K562 (cell line): ENCODE measurements at places on chromosomes 2 and 18. TPM values are rescaled to one million over a fixed set of nuclear protein-coding genes. Genes with fewer than 3 reads are reported as not detected.
A peak's percentile ranks its signal among the peaks of the same experiment; 100 is the strongest.

GRCh38 chr18:11767935-11768334 lies 78.9 kb downstream of the GNAL start:
- DNase-seq, result no peak

- DNase-seq, result peak; percentile 51
These were observed 109.7 kb upstream of the SP3 start for GRCh38 chr2:174074831-174075230.

DNA sequence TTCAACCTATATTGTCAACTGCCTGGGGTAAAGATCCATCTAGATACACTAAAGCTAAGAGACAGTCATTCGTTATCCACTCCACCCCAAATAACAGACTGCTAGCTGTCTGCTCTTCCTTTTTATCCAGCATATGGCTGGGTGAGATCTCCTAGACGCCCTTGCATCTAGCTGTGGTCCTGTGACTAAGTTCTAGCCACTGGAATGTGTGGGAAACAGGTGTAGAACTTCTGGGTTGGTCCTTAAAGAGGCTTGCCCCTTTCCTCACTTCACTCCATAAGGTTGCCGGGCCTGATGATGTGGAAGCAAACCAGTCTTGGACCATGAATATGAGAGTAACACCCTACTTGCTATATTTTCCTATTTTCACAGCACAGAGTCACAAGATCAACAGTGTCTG lies 3.2 kb downstream of the COA5 start:
- no peak for DNase-seq

GRCh38 chr2:237711458-237712150 lies 84.2 kb downstream of the LRRFIP1 start:
- no peak for DNase-seq

- DNase-seq, result no peak
These were observed at the start of gene SULT1C2 for GRCh38 chr2:108288534-108289106. Gene SULT1C2 (plus strand): TSS chr2:108288895. CDS start chr2:108293668, 4,773 bp downstream.

DNA sequence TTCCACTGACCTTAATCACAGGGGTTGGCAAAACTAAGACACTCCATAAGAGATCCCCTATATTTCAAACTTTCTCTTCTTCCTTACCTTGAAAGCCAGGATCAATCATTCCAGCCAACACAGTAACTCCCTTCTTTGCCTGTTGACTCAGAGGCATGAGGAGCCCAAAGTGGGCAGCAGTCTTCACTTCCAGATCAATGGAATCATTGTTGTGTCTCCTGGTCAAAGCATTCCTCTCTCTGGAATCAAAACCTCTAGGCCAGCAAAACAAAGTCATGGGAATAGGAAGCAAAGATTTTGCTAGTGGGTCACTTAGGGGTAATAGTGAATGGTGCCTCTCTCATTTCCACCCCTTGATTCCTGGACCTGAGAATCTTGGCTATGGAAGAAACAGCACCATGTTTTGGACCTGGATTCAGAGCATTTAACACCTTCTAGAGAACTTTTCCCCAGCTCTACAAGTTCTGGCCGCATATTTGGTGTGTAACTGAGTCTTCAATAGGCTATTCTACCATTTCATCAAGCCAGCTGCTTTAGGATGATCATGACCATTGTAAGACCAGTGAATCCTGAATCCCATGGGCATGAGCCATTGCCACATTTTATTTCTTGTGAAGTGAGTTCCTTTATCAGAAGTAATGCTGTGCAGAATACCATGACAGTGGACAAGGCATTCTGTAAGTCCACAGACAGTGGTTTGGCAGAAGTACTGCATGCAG lies 65.7 kb upstream of the SERPINE2 start:
- DNase-seq, result no peak

DNA sequence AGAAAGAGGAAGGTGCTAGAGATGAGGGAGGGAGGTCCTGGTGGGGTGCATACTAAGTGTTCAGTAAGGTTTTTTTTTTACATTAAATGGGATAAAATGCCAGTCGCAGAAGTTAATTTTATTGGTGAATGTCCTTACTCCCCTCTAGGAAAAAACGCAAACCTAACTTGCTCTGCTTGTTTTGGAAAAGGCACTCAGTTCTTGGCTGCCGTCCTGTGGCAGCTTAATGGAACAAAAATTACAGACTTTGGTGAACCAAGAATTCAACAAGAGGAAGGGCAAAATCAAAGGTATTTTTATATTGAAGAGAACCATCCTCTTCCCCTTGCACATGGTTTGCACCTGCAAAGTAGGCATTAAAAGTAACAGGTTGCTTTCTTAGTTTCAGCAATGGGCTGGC lies 12.7 kb upstream of the IL18R1 start:
- no peak for DNase-seq

DNA sequence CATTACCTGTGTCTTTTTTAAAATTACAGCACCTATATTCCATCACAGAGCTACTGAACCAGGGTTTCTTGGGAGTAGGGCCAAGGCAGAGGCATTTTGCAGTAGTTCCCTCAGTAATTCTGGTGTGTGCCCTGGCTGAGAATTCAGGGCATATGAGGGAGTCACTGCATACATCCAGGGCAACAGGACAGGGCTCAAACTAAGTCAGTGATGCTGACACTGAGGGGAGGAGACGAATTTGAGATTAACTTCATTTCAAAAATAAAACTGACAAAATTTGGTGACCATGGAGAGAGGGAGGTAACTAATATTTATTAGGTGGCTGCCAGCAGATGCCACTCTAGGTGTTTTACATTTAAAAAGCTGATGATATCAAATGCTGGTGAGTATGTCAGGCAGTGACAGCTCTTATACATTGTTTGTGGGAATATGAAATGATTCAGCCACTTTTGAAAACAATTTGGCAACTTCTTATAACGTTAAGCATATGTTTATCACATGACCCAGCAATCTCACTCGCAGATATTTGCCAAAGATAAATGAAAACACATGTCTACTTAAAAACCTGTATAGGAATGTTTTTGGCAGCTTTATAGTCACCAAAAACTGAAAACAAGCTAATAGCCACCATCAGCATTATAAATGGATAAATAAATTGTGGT lies 20.3 kb downstream of the STRADB start:
- DNase-seq, result no peak

GRCh38 chr2:155054712-155055111 lies 356.2 kb downstream of the KCNJ3 start:
- no peak for DNase-seq

DNA sequence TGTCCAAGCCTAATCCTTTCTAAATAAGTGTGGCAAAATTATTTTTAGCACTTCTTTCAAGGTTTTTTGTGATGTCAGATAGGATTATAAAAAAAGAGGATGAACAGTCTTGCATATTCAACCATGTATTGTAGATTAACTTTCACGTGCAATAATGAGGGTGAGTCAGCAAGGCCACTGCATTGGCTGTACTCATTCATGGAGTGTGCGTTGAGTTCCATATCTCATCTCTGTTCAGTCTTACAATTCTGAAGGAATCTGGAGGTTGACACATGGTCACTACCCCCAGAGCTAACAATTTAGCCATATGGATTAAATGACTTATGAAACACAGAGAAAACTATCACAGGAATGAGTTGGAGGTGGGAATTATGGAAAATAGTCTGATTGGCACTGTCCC lies 810.5 kb downstream of the SLC4A3 start:
- DNase-seq, result no peak

DNA sequence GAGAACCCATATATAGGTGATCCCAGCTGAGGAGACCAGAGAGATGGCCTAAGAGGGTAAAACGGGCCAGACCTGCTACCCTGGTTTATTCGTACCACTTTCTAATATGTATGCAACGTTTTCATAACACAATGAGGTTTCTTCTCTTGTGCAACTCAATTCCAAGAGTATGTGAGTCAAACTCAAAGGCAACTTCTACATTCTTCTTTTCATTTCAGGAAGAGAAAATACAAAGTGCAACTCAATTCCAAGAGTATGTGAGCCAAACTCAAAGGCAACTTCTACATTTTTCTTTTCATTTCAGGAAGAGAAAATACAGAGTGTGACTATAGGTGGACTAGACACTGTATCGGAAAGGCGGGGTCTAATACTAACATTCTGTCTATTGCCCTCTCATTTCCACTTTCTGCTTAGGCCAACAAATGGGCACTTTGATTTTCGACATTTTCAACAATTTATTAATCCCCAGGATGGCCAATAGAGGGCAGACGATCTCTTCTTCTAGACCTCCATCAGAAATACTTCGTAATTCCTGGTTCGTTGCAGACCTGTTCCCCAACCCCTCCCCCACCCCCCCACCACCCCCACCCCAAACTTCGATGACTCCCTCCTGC lies 3.7 kb upstream of the CRIM1 start:
- DNase-seq, result peak; percentile 32

- DNase-seq, result peak; percentile 11
These were observed 1.2 kb downstream of the KDSR start for GRCh38 chr18:63365876-63366212.

GRCh38 chr18:45398448-45398847 lies 216.8 kb upstream of the SLC14A2 start:
- DNase-seq, result no peak

- no peak for DNase-seq
These were observed 44.9 kb downstream of the DYSF start for GRCh38 chr2:71498261-71498701.

IL37 gene
- not detected in 2 replicates for polyA plus RNA-seq

ABCB11 gene
- polyA plus RNA-seq, result 0.04 and 0.08 TPM in 2 replicates

HDHD2 gene
- polyA plus RNA-seq, result 10.7 and 15.9 TPM in 2 replicates

TIMM21 gene
- 114 and 154 TPM in 2 replicates for polyA plus RNA-seq

GLI2 gene
- not detected in 2 replicates for polyA plus RNA-seq

NAB1 gene
- polyA plus RNA-seq, result 10.5 and 11.9 TPM in 2 replicates

CCDC74A gene
- polyA plus RNA-seq, result 25.1 and 38.1 TPM in 2 replicates
